AG10803 (cell line): ENCODE measurements at places on chromosomes 5 and 9.
A peak's percentile ranks its signal among the peaks of the same experiment; 100 is the strongest.

- DNase-seq, result peak; percentile 55
These were observed 26.1 kb upstream of the AKNA start for GRCh38 chr9:114413861-114414301.

- peak; percentile 14 for DNase-seq
These were observed 191.5 kb downstream of the ERCC6L2 start for GRCh38 chr9:96067004-96067403.

GRCh38 chr5:16626696-16627264, 10.0 kb upstream of the RETREG1 start:
- DNase-seq, result peak; percentile 7

DNA sequence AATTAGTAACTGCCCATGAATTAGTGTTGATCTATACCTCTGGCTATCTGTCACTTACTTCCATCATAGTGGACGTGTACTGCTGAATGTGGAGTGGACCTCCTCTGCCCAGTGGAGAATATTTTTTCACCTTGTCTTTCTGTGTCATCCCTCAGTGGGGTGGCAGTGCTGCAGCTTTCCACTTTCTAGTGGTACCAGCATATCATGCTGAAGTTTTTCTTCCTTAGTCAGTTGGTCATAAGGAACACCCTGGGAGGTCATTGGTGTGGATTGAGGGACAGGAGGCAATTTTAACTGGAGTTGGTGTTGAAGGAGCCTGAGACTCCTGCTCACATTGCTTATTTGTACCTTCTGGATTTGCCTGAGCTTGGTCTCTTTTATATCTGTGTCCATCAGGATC, 151.7 kb upstream of the ANKH start:
- no peak for DNase-seq

DNA sequence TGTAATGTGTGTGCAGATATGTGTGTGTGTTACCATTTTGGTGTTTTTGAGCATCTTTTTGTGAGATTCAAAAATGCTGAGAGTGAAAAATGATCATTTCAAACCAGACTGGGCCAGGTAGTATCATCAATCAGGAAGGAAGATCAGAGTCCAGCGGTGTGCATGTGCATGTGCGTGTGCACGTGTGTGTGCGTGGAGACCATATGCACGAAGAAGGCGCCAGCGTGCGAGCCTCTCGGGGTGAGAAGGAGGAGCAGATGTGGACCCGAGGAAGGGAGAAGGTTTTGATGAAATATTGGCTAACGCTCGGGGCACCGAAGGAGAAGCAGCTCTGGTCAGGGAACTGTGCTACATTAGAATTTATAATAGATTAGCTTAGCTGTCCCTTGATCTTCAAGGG, 516.4 kb downstream of the CCDC171 start:
- DNase-seq, result no peak

DNA sequence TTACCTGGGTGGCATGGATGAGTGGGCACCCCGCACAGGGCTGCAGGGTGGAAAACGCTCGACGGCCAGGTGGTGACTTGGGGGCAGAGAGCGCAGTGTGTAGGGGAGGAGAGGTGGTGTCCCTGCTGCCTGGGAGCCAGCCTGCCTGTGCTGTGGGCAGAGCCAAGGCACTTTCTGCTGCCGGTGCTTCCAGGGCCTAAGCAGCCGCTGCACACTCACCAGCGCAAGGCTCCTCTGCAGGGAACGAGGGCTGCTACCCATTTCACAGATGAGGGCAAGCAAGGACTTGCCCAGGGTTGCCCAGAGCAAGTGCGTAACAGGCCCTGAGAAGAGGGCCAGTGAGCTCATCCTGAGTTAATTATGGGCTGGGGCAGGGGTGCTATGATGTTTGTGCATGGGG, 62.5 kb downstream of the CRB2 start:
- DNase-seq, result no peak

DNA sequence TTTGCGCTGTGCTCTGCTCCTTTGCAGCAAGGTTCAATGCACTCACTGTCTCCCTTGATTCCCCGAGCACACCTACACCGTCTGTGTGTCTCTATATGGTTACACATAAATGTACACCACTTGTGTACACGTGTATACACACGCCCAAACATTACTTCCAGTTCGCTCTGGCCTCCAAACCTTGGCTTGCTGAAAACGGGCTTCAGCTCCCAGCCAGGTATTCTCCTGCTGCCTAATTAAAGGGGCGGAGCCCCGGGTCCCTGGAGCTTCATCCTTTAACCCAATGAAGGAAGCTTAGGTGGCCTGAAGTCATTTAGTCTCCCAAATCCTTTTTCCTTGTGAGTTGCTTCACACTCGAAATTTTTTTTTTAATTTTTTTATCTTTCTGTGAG, 4.6 kb downstream of the ISL1 start:
- DNase-seq, result no peak
